Brain (organoid and tissue), 16 donors: ENCODE measurements at places on chromosomes 12 and 14.

GRCh38 chr14:54976316-54976715, 50.6 kb downstream of the WDHD1 start:
- DNase-seq = no peak

GRCh38 chr12:88946372-88946997, 366.2 kb upstream of the KITLG start:
- peak; percentile 52 for DNase-seq

DNA sequence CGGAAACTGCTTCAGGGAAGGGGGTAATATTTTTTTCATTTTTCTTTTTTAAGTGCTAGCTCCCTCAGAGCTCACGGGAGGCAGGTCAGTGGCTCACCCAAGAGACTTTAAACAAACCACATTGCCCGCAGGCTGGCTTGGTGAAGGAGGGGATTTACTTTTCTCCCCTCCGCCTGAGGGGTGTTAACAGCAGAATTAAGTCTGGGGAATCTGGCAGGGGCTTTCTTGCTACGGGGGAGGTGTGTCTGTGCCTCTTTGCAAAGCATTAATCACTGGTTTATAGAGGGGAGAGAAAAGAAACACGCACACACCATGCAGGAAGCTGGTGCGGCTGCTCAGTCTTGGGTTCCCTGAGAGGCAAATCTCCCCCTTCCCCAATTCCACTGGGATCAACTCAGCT, 26.2 kb upstream of the TBX3 start:
- no peak for DNase-seq

DNA sequence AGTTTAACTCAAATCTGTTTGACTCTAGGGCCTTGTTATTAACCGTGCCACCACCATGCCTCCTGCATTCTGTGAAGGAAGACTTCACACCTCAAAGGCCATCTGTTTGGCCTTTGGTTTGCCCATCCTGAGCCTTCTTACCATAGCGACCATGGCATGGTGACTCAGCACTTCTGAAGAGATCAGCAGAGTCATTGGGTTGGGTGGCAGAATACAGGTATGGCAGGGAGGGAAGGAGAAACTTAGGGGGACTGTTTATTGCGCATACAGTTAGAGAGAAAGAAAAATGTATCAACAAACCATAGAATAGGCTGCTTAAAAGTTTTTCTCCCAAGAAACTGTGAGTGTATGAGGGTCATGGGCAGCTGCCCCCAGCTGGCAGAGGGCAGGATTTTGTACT, 49.2 kb downstream of the DAD1 start:
- no peak for DNase-seq

GRCh38 chr12:124032265-124032886, 59.4 kb downstream of the ZNF664 start:
- peak; percentile 74 for DNase-seq

DNA sequence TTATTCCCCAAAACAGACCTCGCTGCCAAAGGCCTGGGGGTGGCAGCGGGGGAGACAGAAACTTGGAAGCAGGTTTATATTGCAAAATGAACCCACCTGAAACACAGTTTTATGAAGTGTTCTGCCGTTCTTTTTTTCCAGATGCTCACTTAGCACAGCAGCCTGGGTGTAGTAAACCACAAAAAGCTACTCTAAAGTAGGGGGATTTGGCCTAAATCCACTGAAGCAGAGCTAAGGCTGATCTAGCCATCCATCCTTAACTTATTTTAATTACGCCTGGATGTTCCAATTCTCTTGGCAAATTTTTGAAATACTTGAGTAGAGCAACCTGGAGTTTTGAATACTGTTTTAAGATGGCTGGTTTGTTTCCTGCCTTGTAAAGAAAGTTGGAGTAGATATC, 121.2 kb downstream of the GPR135 start:
- peak; percentile 50 for DNase-seq

- DNase-seq = peak; percentile 71
These were observed 18.4 kb downstream of the OLR1 start for GRCh38 chr12:10153271-10154144.
